ENCODE measurements at places on chromosomes 3 and 15. TPM values are rescaled to one million over a fixed set of nuclear protein-coding genes. Genes with fewer than 3 reads are reported as not detected.

The TTLL13 gene
- not detected for total RNA-seq

The NPAP1 gene
- not detected for total RNA-seq

The ACP3 gene
- 1.3 TPM for total RNA-seq

The CHST13 gene
- total RNA-seq, result not detected

The MOBP gene
- total RNA-seq, result not detected

The CHRFAM7A gene
- 0.54 TPM for total RNA-seq

The CCNB2 gene
- total RNA-seq, result 6.1 TPM

The NEO1 gene
- total RNA-seq, result 23.2 TPM

The MYO5C gene
- total RNA-seq, result 0.25 TPM

The GOLGA8S gene
- total RNA-seq, result 0.39 TPM

The SYNPR gene
- total RNA-seq, result not detected

The ISL2 gene
- total RNA-seq, result 0.37 TPM

The BDH1 gene
- total RNA-seq, result 3.7 TPM

The TGM4 gene
- not detected for total RNA-seq

The CASR gene
- total RNA-seq, result not detected

The STRIT1 gene
- not detected for total RNA-seq

The POLQ gene
- 0.68 TPM for total RNA-seq

The SEMA6D gene
- total RNA-seq, result 3.7 TPM

The EPB42 gene
- total RNA-seq, result not detected

The TMC3 gene
- not detected for total RNA-seq

The B3GNT5 gene
- total RNA-seq, result 8.2 TPM

The EXD1 gene
- not detected for total RNA-seq

The CAPN3 gene
- total RNA-seq, result 2.4 TPM

The TICRR gene
- total RNA-seq, result 0.69 TPM

The GRIP2 gene
- not detected for total RNA-seq

The ETFA gene
- total RNA-seq, result 62.8 TPM

The FBN1 gene
- 830 TPM for total RNA-seq

The DNAH1 gene
- 8.8 TPM for total RNA-seq

The SLC22A13 gene
- total RNA-seq, result not detected

The CTXN2 gene
- total RNA-seq, result not detected

The AGTR1 gene
- total RNA-seq, result 20.5 TPM

The ANKRD34C gene
- not detected for total RNA-seq

The FRMD5 gene
- total RNA-seq, result 0.54 TPM

The ANKDD1A gene
- 3.3 TPM for total RNA-seq

The THPO gene
- not detected for total RNA-seq

The CCR1 gene
- total RNA-seq, result not detected

The ROBO2 gene
- not detected for total RNA-seq

The KIF7 gene
- 27.4 TPM for total RNA-seq

The CSTA gene
- total RNA-seq, result 2.5 TPM

Measured in cardiac ventricle fibroblast (primary cell).